ENCODE measurements at places on chromosomes 11 and 22. TPM values are rescaled to one million over a fixed set of nuclear protein-coding genes. Genes with fewer than 3 reads are reported as not detected.

- no peaks in the 10 kb centered on the region for H3K27me3 ChIP-seq
- H3K27ac ChIP-seq, result no peak overlapping the region
- H3K36me3 ChIP-seq, result no peaks in the 10 kb centered on the region
- H3K4me1 ChIP-seq, result no peaks in the 10 kb centered on the region
These were observed 11.5 kb upstream of the TRIM68 start for GRCh38 chr11:4619514-4619913.

DNA sequence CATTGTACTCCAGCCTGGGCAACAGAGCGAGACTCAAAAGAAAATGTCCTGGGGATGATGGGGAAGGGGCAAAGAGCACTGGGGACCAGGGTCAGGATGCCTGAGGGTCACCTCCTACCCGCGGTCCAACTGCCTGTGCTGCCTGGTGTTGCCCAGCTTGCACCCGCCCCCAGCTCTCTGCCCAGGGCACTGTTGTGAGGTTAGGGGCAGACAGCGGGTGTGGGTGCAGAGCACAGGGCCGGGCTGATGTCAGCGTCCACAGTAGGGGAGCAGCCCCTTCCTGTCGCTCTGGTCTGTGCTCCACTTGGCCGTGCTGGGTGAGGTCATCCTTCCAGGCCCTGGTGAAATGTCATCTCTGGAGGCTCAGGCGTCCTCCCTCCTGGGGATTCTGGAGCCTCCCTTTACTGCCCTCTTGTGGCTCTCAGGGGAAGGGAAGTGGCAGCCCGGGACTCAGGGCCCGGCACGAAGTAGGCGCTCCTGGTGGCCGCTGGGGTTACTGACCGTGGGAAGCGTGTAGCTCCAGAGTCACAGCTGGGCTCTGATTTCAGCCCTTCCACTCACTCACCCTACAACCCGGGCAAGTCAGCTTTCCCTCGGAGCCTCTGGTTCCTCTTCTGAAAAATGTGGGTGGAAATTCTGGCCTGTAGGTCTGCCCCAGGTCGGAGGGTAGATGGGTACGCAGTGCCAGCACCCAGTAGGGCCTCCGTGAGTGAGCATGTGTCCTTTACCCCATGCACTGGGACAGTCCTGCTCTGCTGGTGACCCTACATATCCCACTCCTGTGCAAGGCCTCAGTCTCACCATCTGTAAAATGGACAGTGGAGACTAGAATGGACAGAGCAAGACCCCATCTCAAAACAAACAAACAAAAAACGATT is 17.3 kb upstream of the PRR5 start:
- no peaks in the 10 kb centered on the region for H3K36me3 ChIP-seq
- DNase-seq, result no peak
- H3K27ac ChIP-seq, result no peak overlapping the region

The RTN4R gene
- 1.8 TPM for total RNA-seq

The OR5A2 gene
- not detected for total RNA-seq

GRCh38 chr11:134120921-134121526 is 52.2 kb downstream of the JAM3 start:
- peak overlapping the region; percentile 86 for H3K27ac ChIP-seq
- no peak for DNase-seq
- H3K4me3 ChIP-seq, result peak overlapping the region; percentile 40
- no peaks in the 10 kb centered on the region for H3K36me3 ChIP-seq
- H3K4me1 ChIP-seq, result peaks cover 90% of the 10 kb centered on the region

DNA sequence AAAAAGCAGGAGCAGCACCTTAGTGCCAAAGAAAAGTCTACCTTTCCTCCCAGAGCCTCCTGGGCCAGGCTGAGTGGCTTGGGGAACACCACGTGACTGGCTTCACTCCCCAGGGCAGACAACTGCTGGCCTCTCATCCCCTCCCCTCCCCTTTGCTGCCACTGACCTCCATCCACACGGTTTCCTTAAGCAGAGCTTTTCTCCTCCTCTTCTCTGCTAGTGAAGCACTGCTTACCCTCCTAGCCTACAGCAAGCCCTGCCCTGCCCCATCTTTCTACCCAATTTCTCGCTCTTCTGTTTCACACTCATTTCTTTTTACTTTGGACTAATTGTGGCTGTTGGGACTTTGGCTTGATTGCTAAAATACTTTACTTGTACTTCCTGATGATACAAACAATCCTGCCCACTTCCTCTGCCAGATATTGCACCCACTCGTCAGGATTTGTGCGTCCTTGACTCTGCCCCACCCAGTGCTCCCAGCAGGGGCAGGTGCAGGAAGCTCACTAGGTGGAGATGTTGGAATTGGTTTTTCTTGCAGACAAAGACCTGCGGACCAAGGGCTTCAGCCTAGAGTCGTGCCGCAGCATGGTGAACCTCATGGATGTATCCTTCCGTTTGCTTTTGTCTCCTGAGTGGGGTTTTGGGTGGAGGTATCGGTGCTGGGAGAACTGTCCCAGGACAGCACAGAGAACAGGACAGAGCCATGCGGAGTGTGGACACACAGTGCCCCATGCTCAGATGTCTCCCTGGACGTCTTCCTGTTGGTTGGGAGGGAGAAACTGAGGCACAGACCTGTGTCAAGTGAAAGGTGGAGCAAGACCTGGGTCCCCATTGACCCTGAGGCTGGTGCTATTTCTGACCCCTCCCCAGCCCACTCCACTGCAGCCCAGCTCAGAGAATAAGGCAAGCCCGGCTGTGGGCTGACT is 27.3 kb downstream of the CAPN1 start:
- H3K27me3 ChIP-seq, result no peaks in the 10 kb centered on the region
- H3K27ac ChIP-seq, result no peak overlapping the region
- H3K4me1 ChIP-seq, result peaks cover 9% of the 10 kb centered on the region
- peaks cover 87% of the 10 kb centered on the region for H3K36me3 ChIP-seq
- DNase-seq, result no peak

The SEC14L2 gene
- 11.6 TPM for total RNA-seq

DNA sequence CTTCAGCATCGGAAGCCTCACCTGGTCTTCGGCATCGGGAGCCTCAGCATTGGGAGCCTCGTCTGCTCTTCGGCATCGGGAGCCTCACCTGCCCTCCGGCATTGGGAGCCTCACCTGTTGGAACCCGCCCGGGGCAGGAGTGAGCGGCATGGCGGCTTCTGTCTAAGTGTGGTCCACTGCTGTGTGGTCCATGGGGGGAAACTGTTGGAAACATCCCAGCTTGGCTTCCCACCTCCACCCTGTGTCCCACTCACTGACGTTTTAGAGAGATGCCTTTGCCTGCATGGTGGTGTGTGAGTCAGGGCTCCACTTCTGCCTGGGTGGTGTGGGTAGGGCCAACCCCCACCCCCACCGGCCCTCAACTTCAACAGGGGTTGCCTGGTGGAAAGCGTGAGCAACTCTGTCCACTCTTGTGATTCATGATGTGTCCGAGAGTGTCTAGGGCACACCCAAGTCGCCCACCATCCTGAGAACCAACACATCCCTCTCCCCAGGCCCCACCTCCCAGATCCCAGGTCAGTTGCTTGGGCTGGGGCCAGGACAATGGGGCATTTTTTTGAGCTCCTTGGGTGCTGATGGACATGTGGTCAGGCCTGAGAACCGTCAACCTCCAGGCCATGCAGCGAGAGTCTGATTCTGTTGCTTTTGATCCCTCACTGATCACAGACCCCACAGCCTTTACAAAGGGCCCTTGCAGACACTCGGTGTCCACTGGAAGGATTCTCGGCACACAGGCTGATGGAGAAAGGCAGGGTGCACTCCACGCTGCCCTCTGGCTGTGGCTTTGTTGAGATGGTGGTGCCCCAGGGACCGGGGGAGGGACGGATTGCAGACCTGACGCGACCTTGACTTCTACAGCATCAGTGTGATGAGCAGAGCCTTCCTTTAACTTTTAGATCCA is 406.7 kb downstream of the TBC1D22A start:
- DNase-seq, result no peak
- peaks cover 25% of the 10 kb centered on the region for H3K36me3 ChIP-seq
- no peak overlapping the region for H3K4me3 ChIP-seq
- H3K27me3 ChIP-seq, result no peaks in the 10 kb centered on the region
- no peak overlapping the region for H3K27ac ChIP-seq

GRCh38 chr11:109606256-109606655 is 184.3 kb downstream of the C11orf87 start:
- no peak overlapping the region for H3K27ac ChIP-seq
- no peaks in the 10 kb centered on the region for H3K4me1 ChIP-seq
- no peaks in the 10 kb centered on the region for H3K27me3 ChIP-seq

GRCh38 chr11:123518496-123519054 is 88.5 kb downstream of the GRAMD1B start:
- H3K4me1 ChIP-seq, result peaks cover 7% of the 10 kb centered on the region
- H3K27me3 ChIP-seq, result no peaks in the 10 kb centered on the region
- H3K36me3 ChIP-seq, result no peaks in the 10 kb centered on the region
- no peak overlapping the region for H3K4me3 ChIP-seq

The SHISA8 gene
- total RNA-seq, result 0.83 TPM

- no peaks in the 10 kb centered on the region for H3K36me3 ChIP-seq
- no peaks in the 10 kb centered on the region for H3K27me3 ChIP-seq
- DNase-seq, result no peak
- peaks cover 9% of the 10 kb centered on the region for H3K4me1 ChIP-seq
- H3K27ac ChIP-seq, result no peak overlapping the region
These were observed 7.7 kb upstream of the SLC22A8 start for GRCh38 chr11:63023222-63023814.

GRCh38 chr22:37454857-37455686 is 27.8 kb upstream of the ELFN2 start:
- H3K4me3 ChIP-seq, result no peak overlapping the region
- no peak overlapping the region for H3K27ac ChIP-seq

DNA sequence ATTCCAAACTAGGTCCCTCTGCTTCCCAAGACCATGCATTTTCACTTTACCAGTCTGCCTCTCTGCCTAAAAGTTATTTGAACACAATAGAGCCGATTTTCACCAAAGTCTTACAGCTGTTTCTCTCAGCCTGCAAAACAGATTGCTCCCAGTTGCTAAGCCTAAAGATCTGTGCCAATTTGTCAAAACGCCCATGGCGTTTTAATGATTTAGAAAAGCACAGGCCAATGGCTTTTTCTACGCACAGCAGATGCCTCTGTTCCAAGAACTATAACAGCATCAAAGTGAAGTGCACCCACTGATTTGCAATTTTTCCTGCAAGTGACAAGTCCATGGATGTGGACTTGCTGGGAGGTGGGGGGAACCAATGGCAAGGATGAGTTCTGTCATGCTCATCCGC is 173.9 kb upstream of the SYN3 start:
- no peak overlapping the region for H3K27ac ChIP-seq
- H3K4me1 ChIP-seq, result no peaks in the 10 kb centered on the region
- no peak for DNase-seq
- H3K4me3 ChIP-seq, result no peak overlapping the region

DNA sequence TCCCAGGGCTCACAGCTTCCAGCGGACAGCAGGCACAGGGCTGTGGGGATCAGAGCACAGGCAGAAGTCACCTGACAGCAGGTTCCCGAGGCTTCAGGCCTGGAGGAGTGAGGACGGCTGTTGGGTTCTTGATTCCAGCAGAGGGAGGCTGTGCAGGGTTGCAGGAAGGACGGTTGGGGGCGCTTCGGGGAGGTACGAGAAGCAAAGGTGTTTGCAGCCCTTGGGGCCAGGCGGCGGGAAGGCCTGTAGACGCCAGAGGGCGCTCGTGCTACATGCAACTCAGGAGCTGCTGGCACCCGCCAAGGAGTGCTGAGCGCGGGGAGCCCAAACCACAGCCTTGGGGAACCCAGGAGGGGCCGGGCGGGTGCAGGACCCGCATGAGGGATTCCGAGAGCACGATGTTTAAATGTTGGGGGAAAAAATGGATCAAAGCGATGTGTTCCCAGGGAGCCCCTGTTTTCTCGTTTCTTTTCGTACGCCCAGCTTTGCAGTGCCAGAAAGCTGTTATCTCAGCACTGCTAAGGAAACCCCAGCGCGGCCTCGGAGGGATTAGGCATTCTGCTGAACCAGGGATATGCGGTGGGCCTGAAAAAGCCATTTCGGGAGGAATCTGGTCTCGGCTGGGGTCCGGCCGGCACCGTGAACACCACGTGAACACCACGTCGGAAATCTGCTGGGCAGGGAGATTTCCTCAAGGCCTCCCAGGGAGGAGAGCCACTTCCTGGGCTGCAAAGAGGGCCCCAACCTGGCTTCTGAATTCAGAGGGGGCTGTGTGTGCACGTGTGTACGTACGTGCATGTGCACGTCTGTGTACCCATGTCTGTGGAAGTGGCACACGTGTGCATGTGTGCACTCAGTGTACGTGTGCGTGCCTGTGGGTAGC is 88.1 kb downstream of the KCNQ1 start:
- no peaks in the 10 kb centered on the region for H3K36me3 ChIP-seq
- no peaks in the 10 kb centered on the region for H3K27me3 ChIP-seq
- peak overlapping the region; percentile 33 for H3K27ac ChIP-seq
- peak overlapping the region; percentile 27 for H3K4me3 ChIP-seq
- H3K4me1 ChIP-seq, result peaks cover 12% of the 10 kb centered on the region

The MYRF gene
- total RNA-seq, result 0.46 TPM

The RNF214 gene
- 16.6 TPM for total RNA-seq

- no peak overlapping the region for H3K27ac ChIP-seq
- no peaks in the 10 kb centered on the region for H3K27me3 ChIP-seq
These were observed 2.3 kb downstream of the CASTOR1 start for GRCh38 chr22:30286813-30287647.

DNA sequence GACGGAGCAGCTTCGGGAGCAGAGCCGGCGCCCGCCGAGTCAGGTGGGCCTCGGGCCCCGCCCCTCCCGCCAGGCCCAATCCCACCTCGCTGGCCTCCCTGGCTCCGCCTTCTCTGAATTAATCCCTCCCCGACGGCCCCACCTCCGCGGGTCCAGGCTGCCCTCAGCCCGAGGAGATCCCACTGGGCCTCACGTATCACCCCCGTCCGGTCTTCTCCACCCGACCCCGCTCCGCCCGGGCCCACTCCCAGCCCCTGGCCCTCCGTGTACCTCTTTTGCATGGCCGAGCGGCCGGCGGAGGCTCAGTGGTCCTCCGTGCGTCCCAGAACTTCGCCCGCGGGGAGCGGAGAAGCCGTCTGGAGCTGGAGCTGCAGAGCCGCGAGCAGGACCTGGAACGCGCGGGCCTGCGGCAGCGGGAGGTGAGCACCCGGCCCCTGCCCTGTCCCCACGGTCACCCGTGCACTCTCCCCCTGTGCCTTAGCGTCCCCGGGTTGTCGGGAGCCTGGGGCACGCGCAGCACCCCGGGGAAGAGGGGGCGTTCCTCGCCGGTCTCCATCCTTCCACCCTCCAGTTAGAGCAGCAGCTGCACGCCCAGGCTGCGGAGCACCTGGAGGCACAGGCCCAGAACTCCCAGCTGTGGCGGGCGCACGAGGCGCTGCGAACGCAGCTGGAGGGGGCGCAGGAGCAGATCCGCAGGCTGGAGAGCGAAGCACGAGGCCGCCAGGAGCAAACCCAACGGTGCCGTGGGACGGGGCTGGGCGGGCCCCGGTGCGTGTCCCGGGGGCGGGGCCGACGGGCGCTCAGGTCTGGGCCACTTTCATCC is 2.2 kb upstream of the CD151 start:
- H3K36me3 ChIP-seq, result peaks cover 7% of the 10 kb centered on the region
- peaks cover 96% of the 10 kb centered on the region for H3K4me1 ChIP-seq
- no peak for DNase-seq
- peak overlapping the region; percentile 47 for H3K4me3 ChIP-seq
